ENCODE measurements at places on chromosomes 2 and 18.
A peak's percentile ranks its signal among the peaks of the same experiment; 100 is the strongest.

DNA sequence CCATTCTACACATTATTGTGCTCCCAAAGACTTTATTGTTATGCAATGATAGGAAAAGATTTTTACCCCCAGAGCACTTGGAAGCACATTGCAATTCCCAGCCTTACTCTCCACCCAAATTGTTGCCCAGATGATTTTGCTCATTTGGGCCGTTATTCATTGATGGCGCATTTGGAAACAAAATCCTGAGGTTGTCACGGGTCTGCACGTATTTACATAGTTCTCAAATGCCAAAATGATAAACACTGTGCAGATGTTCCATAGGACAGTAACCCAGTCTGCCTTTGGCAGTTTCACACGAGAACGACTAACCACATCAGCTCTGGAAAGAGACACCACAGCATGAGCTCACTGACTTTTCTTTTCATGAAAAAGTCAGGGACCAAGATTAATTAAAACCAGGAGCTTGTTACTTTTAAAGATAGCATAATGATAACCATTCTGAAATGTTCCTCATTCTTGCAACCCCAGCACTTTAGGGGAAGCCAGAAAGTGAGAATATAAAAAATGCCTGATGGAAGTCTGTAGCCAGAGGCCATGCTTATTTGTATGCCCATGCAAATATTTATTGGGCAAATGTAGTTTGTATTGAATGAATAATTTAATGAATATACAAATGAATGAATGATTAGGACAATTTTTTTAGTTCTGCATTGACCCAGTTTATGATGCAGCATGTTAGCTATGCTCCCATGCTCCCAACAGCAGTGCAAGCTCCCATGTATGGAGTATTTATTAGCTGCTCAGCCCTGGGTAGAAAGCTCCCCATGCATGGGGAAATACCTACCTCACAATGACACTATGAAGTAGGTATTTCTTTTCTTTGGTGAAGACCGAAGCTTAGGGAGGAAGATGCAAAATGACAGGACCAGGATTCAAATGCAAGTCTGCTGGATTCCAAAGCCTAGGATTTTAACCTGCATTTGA, 84.6 kb downstream of the MAIP1 start:
- DNase-seq: peak; percentile 42

GRCh38 chr2:229071292-229071976, 199.7 kb downstream of the PID1 start:
- no peak for DNase-seq

DNA sequence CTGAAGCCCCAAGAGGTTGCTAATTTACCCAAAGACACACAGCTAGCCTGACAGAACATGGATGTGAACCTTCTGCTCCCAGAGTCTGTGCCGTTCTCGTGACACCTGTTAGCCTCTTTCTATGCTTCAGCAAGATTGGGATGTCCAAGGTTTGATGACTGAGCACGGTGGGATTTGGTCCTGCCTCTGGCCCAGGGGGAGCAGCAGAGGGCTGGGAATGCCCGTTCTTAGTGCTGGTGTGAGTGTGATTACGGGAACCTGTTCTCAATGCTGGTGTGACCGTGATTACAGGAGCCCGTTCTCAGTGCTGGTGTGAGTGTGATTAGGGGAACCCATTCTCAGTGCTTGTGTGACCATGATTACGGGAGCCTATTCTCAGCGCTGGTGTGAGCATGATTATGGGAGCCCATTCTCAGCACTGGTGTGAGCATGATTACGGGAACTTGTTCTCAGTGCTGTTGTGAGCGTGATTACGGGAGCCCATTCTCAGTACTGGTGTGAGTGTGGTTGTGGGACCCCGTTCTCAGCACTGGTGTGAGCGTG, 67.3 kb upstream of the SNTG2 start:
- DNase-seq: peak; percentile 7

- DNase-seq: no peak
Measured at GRCh38 chr2:10079870-10080535, at the start of gene CYS1. Gene CYS1, minus strand, starts transcription at chr2:10080411. Its CDS starts 188 bp downstream, at chr2:10080223.

DNA sequence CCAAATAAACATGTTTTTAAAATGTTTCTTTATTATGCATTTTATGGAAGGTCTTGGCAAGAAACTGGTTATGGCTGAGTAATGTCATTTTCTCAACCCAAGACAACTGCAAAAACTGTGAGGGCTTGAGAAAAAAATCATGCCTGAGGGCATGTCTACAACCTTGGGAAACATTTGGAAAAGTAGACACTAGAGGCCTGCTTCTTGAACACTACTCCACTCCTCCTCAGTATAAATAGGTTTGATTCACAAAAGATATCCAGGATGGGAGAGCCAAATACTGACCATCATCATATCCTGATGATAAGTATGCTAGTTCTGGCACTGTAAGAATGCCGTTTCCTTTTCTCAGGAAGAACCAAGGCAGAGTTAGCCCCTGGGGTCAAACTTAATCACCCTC, 71.1 kb downstream of the OSR1 start:
- DNase-seq: no peak
